NCI-H2171 (cell line): ENCODE measurements at places on chromosomes 4 and X.

GRCh38 chr4:103443324-103443723 lies 245.2 kb upstream of the CENPE start:
- DNase-seq: no peak

DNA sequence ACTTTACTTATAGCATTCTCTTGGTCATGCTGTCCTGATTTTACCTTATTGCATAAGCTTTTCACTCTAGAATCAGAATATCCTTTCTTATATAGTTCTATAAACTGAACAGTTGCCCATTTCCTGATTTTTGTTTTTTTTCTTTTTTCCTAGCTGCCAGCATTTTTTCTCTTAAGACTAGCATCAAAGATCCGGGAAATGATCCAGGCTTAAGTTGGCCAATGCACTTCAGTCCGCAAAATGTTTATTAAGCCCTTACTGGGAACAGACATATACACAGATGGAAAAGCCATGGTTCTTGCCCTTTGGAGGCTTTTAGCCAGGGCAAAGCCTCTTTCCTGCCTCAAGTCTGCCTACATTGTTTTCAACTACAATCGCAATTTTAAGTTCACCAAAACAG lies 10.1 kb upstream of the BMP2K start:
- no peak for DNase-seq

- DNase-seq: no peak
These were observed 6.1 kb upstream of the BDH2 start for GRCh38 chr4:103105558-103106356.

GRCh38 chr4:26503427-26503826 lies 13.1 kb upstream of the CCKAR start:
- no peak for DNase-seq

- DNase-seq: no peak
These were observed 30.6 kb downstream of the PCDH19 start for GRCh38 chrX:100379388-100379986.

DNA sequence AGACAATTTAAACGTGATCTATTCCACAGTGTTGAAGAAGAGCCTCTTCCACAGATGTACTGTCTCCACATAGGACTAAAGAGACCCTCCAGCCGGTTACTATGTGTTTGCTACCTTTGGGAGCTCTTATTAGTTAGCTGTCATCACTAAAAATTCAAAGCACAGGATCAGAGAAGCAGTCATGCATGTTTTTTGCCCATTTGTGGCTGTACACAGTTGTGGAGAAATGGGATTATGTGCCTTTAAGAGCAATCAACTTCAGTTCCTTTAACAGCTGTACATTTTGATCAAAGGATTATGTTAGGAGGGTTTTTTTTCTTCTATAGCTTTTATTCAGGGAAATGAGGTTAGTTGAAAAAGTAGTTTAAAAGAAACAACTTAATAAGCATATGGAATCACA lies 149.0 kb upstream of the SPOCK3 start:
- no peak for DNase-seq

- DNase-seq: no peak
These were observed 12.1 kb upstream of the TCEAL2 start for GRCh38 chrX:102113367-102113766.

DNA sequence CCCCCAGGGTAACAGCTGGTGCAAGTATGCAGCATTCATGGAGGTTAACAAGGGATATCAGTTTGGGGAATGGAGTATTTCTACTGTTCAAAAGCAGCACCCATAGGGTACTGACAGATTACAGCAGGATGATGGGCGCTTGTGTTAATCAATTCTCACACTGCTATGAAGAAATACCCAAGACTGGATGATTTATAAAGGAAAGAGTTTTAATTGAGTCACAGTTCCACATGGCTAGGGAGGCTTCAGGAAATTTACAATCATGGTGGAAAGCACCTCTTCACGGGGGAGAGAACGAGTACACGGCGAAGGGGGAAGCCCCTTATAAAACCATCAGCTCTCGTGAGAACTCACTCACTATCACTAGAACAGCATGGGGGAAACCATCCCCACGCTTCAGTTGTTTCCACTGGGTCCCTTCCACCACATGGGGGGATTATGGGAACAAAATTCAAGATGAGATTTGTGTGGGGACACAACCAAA lies 64.1 kb downstream of the TNIP2 start:
- no peak for DNase-seq

GRCh38 chr4:151691639-151692442 lies 69.0 kb downstream of the GATB start:
- no peak for DNase-seq

DNA sequence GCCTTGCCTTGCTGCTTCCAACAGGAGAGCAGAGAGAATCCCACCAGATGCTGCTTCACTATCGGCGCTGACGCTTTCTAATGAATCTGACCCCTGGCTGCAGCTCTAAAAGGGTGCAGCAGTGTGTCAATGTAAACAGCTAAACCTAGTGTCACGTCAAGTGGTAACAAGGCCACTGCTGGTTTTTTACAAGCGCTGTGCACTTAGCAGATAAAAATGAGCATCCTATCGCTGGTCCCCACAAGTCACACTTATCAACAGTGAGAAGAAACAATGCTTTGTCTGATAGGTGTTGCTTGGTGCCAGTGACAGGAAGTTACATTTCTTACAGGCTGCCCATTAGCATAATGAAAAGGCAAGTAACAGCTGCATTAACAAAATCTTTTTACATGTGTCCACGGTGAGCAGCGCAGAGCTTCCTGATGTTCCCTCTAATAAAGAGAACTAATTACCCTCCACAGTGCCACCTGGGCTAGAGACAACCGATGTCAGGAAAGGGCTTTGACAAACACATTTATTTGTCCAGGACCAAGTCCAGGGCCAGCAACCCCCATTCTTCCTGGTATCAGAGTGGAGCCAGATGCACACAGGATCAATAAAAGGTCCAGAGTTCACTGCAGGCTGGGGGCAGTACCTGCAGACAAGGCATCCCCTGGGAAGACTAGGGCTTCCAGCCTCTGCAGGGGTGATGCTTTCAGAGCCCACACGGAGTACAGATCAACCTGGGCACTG lies 176.0 kb downstream of the MGST2 start:
- DNase-seq: no peak

- DNase-seq: no peak
These were observed 82.6 kb downstream of the HADH start for GRCh38 chr4:108072300-108072699.

DNA sequence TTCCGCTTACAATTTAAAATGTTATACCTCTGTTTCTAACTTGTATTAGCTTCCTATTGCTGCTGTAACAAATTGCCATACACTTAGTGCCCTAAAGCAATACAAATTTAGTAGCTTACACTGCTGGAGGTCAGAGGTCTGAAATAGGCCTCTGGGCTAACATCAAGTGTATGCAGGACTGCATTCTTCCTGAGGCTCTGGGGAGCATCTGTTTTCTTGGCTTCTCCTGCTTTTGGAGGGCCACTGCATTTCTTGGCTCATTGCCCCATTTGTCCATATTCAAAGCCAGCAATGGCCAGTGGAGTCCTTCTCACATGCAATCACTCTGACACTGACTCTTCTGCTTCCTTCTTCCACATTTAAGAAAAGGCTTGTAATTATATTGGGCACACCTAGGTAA lies 639.8 kb upstream of the INTU start:
- DNase-seq: no peak

DNA sequence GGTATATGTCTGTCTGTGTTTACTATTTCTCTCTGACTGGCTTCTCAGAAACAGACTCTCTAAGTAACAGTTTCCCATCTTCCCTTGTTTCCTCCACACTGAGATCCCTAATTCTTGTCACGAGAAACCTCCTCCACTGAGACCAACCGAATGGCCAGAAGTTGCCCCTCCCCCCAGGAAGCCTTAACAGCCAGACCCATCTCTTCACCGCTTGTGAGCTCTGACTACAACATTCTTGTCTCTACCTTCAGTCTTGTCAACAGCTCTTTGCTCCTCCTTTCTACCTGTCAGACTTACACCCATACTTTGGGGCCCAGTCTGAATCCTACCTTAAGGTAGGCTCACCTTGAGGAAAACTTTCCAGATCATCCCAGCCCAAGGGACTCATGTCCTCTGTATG lies 90.8 kb downstream of the NHSL2 start:
- DNase-seq: no peak

DNA sequence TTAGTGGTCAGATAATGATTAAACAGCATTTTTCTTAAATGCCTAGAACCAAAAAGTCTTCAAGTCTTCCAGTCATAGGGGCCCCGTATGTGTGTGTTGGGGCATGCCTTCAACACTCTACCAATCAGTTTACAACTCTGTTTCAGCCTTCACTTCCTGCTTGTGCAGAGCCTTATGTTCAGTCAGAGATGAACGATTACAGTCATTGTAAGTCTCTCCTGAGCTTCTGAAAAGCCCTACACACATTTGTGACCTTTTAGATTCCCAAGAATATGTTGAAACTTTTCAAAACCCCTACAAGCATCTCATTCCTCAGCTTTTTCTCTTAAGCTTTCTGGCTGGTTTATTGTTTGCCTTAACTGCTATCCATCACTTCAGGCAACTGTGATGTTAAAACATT lies 591.2 kb downstream of the ZNF674 start:
- no peak for DNase-seq

- no peak for DNase-seq
These were observed 24.7 kb upstream of the PSAPL1 start for GRCh38 chr4:7459471-7459870.

DNA sequence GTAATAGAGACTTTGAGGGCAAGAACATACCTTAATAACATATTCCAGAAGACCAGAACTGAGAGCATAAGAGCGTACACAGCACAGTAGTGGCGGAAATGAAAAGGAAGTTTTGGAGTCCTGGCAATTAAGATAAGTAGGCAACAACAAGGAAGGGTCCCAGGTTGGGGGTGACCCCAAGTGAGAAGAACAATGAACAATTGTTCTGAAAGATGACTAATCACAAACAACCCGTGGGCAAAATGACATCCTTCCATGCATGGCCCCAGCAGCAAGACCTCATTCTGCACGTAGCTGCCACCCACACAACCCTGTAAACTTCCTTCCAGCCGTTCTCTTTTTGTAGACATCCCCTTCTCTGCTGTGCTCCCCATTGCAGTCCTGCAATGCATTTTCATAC lies 384.4 kb upstream of the PABPC4L start:
- no peak for DNase-seq

DNA sequence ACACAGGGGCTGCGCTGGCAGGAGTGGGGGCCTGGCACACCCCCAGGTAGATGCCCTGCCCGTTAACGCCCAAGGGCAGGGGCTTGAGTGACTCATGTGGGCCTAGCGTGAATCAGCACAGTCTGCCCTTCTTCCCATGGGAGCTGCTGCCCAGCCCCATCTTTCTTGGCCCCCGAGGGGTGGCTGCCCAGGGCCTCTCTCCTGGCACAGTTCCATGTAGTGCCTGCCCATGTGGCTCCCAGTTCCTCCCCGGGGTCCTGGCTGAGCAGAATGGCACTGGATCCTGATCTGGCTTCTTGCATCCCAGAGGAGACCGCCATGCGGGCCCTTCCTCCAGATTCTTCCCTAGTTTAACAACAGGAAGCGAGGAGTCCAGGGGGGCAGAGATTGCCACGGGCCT lies 2.1 kb upstream of the AVPR2 start:
- DNase-seq: no peak

DNA sequence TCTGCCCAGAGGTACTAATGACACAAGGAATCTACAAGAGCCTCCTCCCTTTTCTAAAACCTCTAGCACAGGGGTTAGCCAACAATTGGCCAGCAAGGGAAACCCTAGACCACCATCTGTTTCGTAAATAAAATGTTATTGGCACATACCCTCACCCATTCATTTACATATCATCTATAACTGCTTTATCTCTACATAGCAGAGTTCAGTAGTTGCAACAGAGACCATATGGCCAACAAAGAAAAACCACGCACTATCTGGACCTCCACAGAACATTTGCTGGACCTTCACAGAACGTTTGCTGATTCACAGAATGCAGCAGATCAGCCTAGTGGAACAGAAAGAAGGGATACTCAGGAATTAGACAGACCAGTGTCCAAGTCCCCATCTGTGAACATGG lies 9.4 kb downstream of the SLC2A9 start:
- DNase-seq: no peak
